ENCODE measurements at places on chromosomes 1 and 21.

- DNase-seq, result no peak
Observed at GRCh38 chr1:46811053-46811452, 12.2 kb downstream of the CYP4B1 start.

GRCh38 chr1:93992954-93993353 is 83.7 kb upstream of the GCLM start:
- no peak for DNase-seq

- DNase-seq, result no peak
Observed at GRCh38 chr1:184773762-184774320, 19.2 kb upstream of the EDEM3 start.

DNA sequence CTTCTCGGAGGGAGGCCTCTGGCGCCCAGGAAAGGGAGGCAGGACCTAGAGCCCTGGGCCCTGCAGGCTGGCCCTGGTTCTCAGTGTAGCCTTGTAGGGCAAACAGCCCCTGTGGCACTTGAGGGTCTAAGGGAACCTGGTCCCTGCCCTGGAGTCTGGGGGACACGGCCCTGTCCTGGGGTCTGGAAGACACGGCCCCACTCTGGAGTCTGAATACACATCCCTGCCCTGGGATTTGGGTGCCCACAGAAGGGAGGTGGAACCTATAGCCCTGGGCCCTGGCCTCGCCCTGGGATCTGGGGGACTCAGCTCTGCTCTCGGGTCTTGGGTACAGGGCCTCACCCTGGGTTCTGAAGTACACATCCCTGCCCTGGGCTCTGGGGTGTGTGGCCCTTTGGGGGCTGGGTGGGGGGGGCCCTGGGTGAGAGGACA is 97.9 kb downstream of the OBSCN start:
- no peak for DNase-seq

GRCh38 chr21:42093186-42093585 is 22.1 kb downstream of the UMODL1 start:
- no peak for DNase-seq

DNA sequence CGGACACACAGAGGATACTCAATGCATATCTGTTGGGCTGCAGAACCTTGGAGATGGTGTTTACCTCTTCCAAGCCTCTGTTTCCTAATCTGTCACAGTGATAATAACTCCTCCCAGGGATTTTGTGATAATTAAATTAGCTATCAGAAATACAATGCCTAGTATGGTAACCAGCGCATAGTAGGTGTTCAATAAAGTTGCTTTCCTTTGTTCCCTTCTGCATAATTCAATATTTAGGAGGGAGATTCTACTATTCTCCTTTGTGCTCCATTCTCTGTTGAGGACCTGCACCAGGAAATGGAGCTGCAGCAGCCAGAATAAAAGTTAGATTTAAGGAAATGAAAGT is 3.4 kb upstream of the CSF3R start:
- no peak for DNase-seq

- DNase-seq, result no peak
Observed at GRCh38 chr1:205947024-205947423, 3.8 kb upstream of the SLC26A9 start.

GRCh38 chr1:27145934-27146354 is 9.0 kb downstream of the SLC9A1 start:
- DNase-seq, result no peak

GRCh38 chr1:116228511-116228910 is 117.3 kb downstream of the MAB21L3 start:
- DNase-seq, result no peak

DNA sequence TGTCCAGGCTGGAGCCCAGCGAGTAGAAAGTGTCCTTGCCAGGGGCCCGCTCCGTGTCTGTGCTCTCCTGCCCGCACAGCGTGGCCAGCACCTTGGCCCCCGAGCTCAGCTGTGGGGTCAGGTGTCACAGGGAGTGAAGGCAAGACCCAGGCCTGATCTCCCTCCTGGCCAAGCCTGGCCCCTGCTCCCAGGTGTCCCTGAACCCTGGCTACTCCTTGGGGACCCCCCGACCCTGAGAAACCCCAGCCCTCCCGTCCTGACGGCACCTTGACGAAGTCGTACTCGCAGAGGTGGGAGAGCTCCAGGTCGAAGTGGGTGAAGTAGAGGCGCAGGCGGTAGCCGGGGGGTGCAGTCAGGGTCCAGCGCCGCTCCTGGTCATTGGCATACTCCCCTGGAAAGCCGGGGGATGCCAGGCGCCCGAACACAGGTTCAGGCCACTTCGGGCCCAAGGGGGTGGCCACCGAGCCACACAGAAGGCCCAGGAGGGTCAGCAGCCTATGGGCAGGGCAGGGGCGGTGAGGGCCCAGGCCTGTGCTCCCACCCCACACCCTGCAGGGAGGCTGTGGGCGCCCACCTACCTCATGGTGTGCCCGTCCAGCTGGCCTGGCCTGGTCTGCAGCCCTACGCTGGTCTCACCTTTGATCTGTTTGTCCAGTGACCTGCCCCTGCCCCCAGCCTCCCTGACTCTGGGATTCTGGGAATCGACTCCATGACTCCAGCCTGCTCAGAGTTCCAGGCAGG is at the start of gene MASP2:
TSS of gene MASP2 (minus strand) at position 615 of the 741 bp plus-strand sequence. CDS start at position 583, 32 bp downstream.
- DNase-seq, result no peak

GRCh38 chr1:15080328-15081007 is 73.1 kb upstream of the TMEM51 start:
- no peak for DNase-seq

DNA sequence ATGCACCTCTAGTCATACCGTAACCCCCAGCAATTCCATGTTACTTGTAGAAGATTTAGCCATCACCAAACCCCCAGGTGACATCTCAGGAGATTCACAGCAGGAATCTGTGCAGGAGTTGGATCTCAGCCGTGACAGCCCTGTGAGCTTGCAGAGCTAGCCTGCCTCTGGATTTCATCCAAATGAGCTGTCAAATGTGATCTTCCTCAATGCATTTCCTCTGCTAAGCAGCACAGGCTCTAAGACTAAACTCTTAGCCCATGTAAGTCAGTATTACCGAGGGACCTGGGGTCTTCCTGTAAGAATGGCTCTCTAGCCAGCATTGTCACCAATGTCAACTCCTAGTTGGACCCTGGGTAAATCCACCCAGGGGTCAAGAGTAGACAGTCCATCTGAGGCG is 41.7 kb downstream of the UMODL1 start:
- no peak for DNase-seq

GRCh38 chr1:196128835-196129234 is 479.4 kb downstream of the KCNT2 start:
- DNase-seq, result no peak

DNA sequence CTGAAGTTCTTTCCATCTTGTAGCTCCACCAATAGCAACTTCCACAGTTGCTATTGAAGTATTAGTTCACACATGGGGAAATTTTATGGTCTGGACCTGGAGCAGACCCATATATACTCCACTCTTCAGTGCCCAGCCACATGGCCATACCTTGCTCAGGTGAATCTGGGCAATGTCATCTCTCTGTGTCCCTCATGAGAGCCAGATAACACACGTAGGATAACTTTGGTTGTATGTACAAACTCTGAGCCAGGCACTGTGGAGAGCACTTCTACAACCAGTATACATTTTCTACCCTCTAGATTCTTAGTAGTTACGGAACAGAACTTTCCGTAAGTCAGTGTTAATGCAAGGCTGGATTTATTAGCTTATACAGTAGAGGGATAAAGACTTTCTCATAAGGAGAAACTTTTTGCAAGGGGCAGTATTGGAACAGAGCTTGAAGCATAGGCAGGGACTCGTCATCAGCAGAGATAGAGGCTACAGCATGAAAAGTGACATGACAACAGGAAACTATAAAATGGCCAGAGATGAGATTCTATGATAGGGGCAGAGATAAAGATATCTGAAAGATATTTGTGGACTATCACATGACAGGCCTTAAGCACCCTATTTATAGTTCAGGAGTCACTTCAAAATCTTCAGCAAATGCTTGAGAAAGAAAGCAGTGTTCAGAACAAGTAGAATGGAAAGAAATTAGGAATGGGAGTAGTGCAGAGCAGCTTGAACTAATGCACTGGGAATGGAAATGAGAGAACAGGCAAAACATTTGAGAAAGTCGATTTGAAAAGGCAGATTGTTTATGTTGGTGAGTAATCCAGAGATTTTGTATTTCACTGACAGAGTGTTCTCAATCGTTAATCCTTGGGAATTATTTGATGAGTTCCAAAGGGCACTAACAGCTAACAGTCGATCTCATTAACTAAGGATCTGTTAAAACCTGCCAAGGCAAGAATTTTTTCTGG is 481.8 kb downstream of the USP25 start:
- no peak for DNase-seq

GRCh38 chr1:19123837-19124236 is 86.2 kb downstream of the UBR4 start:
- DNase-seq, result no peak

GRCh38 chr1:26363549-26364448 is 8.8 kb downstream of the ZNF683 start:
- peak; percentile 74 for DNase-seq

- DNase-seq, result no peak
Observed at GRCh38 chr1:18856435-18856834, 3.0 kb downstream of the TAS1R2 start.

GRCh38 chr1:59892841-59893811 is 33.4 kb downstream of the CYP2J2 start:
- DNase-seq, result no peak

GRCh38 chr1:175390522-175391254 is 198.1 kb upstream of the KIAA0040 start:
- DNase-seq, result no peak

DNA sequence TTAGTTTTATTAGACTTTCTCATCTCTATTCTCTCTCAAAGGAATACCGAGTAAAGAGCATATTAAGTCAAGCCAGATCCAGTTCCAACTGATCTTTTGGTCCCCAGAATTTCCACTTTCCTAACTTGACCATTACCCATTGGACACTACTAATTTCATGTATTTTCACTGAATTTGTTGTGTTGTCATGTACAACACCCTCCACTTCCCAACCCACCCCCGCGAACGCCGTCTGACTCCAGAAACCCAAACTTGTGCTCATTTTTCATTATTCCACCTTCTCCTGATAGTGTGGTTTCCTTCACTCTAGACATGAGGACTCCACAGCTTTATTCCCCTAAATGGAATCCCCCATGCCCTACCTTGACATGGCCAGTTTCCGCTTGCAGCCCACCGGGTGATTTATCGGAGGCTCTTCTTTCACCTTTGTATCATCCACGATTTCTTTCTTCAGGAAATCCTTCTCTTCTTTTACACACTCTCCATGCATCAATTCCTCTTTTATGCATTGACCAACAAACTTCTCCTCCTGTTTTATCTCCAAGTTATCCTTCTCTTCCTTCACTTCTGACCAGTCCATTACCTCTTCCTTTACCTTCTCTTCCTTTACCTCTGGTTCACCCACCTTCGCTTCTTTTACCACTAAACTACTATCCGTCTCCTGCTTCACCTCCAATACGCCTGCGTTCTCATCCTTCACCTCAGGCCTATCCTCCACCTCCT is 805 bp downstream of the ZNHIT6 start:
- DNase-seq, result no peak

DNA sequence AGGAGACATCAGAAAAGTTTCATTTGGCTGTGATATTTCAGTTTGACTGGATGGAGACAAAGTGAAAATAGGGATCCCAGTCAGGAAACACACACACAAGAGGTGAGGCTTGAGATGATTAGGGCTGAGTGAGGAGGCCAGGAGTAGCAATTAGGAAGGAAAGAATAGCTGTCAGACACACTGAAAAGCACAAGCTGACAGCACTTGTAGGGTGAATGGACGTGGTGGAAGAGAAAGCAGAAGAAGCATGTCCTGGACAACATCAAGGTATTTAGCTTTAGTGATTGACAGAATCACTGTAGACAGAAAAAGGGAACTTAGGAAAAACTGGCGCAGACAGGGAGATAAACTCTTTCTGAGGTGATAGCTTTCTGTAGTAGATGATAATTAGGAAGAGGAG is 347.7 kb downstream of the TGFB2 start:
- DNase-seq, result no peak

DNA sequence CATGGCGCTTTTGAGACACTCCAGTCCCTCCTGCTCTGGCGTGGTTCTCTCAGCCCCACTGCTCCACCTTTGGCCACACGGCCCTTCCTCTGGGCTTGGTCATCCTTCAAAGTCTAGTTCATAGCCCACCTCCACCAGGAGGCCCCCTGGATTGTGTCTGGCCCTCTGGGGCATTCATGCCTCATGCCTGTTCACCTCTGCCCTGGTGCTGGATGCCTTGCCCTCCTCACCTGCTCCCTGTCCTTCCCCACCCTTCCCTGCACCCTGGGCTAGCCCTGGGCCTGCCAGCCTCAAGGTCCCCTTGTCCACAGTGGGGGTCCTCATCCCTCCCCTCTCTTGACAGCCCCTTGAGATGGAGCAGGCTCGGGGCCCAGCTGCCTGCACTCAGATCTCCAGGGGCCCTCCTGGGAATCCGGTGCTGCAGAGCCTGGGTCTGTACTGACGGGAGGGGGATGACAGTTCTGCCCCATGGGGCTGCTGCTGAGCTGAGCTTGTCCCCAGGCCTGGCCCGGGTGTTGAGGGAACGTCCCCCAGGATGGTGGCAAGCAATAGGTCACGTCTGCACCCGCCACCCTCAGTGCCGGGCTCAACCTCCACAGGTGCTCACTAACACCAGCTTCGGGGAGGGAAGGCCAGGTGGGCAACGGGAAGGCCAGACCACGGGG is 18.4 kb downstream of the PRXL2B start:
- no peak for DNase-seq

DNA sequence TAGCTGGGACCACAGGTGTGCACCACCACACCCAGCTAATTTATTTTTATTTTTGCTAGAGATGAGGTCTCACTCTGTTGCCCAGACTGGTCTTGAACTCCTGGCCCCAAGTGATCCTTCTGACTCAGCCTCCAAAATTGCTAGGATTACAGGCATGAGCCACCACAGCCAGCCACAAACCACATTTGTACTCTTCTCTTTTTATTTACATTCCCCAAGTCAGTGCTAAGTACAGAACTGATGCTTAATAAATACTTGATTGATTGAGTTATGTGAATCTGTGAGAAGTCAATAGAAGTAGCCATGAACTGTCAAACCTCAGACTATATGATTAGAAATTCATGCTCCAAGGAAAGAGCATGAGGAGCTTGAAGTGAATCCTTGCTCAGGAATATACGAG is 48.5 kb upstream of the S1PR1 start:
- no peak for DNase-seq

GRCh38 chr1:178047403-178048093 is 46.4 kb upstream of the RASAL2 start:
- DNase-seq, result no peak

Measured in T follicular helper cell (primary cell).